ENCODE measurements at places on chromosomes 5 and 9. TPM values are rescaled to one million over a fixed set of nuclear protein-coding genes. Genes with fewer than 3 reads are reported as not detected.

NRG2 gene
- total RNA-seq, result 0.18 TPM

- no peak for DNase-seq
- H3K4me1 ChIP-seq, result no peaks in the 10 kb centered on the region
- peaks cover 2% of the 10 kb centered on the region for H3K36me3 ChIP-seq
- no peak overlapping the region for H3K4me3 ChIP-seq
- H3K27ac ChIP-seq, result no peak overlapping the region
Observed at GRCh38 chr9:126430124-126430523, 103.5 kb downstream of the MVB12B start.

MLANA gene
- not detected for total RNA-seq

GRCh38 chr5:133746834-133747233 lies 134.5 kb upstream of the FSTL4 start:
- no peak overlapping the region for H3K27ac ChIP-seq
- H3K27me3 ChIP-seq, result peaks cover 5% of the 10 kb centered on the region
- no peaks in the 10 kb centered on the region for H3K4me1 ChIP-seq
- no peak for DNase-seq

TMC1 gene
- not detected for total RNA-seq

Data from IMR-90 (cell line).